ENCODE measurements at places on chromosomes 2 and 18.

GRCh38 chr2:64593035-64593655 lies 60.6 kb downstream of the SERTAD2 start:
- no peak for DNase-seq

GRCh38 chr2:109721626-109722025 lies 72.5 kb upstream of the RGPD5 start:
- no peak for DNase-seq

GRCh38 chr2:81467096-81467495 lies 1162.5 kb upstream of the LRRTM1 start:
- DNase-seq, result peak; percentile 43

DNA sequence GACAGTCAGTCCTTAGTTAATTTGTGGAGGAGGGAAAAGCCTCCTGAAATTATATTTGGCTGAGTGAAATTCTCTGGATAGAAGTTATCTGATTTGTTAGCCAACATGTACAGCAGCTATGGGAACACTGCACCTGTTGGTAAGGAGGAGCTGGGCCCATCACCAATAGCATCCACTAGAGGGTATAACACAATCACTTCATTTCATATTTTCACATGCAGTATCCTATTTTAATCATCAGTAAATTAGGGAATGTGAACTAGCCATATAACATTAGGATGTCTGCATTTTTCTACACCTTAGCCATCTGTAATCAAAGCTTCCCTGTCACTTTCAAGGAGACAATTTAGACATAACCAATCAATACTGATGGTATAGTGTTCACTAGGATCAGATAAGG lies 818.4 kb upstream of the CDH2 start:
- no peak for DNase-seq

GRCh38 chr18:48157956-48158355 lies 227.5 kb upstream of the SMAD2 start:
- DNase-seq, result no peak
